ENCODE measurements at places on chromosomes 6 and 20.

DNA sequence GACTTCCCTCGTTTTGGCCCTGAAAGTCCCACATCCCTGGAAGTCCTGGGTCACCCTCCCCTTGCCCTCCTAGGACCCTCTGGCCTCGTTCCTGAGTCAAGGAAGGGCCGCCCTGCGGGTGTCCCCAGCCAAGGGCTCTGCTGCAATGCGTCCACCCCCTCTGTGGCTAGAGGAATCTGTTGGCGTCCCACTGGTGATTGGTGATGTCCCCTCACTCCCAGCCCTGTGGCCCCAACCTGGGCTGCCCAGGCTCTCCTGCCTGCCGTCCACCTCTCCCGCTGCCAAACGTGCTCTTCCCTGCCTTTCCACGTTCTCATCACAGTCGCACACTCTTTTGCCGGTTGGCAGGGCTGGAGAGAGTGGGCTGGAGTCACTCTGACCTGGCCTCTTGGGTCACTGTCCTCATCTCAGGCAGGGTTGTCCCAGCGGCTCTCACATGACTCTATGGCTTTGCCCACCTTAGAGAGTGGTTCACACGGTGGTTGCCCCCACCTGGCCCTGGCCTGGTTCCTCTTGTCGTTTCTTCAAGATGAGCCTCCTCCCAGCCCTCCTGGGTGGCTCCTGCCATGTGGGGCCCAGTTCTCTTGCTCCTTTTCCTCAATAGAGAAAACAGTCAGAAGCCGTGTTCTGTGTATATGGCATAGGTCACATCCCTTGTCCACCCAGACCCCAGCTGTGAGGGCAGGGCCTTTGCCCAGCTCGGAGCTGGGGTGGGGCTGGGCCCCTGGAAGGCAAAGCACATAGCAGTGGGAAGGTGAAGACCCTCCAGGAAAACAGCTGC, 100.9 kb downstream of the TMEM242 start:
- no peak for DNase-seq

DNA sequence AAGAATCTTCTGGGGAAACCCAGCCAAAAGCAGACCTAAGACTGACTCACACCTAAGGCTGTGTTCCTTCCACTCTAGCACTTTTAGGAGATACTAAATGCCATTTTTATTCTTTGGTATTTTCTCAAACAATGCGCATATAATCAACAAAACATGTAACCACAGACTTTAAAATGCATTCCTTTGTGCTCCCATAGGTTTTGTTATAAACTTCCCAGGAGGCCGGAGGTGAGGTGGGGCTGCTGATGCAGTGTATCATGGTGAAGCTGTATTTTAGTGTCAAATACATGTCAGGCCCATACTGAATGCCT, 155.2 kb downstream of the BTBD3 start:
- no peak for DNase-seq

DNA sequence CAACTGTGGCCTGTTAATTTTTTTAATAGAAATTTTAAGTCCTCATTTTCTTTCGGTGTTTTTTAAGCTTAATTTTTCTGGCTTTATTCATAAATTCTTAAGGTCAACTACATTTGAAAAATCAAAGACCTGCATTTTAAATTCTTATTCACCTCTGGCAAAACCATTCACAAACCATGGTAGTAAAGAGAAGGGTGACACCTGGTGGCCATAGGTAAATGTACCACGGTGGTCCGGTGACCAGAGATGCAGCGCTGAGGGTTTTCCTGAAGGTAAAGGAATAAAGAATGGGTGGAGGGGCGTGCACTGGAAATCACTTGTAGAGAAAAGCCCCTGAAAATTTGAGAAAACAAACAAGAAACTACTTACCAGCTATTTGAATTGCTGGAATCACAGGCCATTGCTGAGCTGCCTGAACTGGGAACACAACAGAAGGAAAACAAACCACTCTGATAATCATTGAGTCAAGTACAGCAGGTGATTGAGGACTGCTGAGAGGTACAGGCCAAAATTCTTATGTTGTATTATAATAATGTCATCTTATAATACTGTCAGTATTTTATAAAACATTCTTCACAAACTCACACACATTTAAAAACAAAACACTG, 10.1 kb downstream of the HFE start:
- DNase-seq = peak; percentile 43

GRCh38 chr6:12335717-12336116, 45.6 kb downstream of the EDN1 start:
- no peak for DNase-seq

Measured in stimulated activated CD4-positive, alpha-beta T cell treated with anti-CD3 and anti-CD28 coated beads, TNF-alpha, amount 100 ng/mL, for 1 hour (primary cell).